Activated naive CD4-positive, alpha-beta T cell (primary cell): ENCODE measurements at places on chromosomes 7 and 10.

- no peak for DNase-seq
These were observed 1.1 kb downstream of the MMRN2 start for GRCh38 chr10:86956195-86956847.

DNA sequence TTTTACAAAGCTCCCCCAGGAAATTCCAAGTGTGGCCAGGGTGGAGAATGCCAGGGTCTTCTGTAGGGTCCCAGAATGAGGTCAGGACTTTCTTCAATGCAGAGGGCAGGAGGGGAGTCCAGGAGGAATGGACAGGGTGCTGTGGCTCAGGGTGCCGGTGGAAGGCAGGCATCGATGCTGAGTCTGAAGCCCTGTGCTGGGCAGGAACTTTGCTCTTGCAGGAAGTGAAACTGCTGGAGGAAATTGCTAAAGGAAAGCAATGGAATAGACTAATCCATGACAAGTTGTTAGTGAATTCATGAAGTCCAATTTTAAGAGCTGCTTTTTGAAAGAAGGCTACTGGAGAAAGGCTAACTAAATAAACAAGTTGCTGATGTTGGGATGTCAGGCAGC, 14.8 kb downstream of the PTPRE start:
- no peak for DNase-seq

DNA sequence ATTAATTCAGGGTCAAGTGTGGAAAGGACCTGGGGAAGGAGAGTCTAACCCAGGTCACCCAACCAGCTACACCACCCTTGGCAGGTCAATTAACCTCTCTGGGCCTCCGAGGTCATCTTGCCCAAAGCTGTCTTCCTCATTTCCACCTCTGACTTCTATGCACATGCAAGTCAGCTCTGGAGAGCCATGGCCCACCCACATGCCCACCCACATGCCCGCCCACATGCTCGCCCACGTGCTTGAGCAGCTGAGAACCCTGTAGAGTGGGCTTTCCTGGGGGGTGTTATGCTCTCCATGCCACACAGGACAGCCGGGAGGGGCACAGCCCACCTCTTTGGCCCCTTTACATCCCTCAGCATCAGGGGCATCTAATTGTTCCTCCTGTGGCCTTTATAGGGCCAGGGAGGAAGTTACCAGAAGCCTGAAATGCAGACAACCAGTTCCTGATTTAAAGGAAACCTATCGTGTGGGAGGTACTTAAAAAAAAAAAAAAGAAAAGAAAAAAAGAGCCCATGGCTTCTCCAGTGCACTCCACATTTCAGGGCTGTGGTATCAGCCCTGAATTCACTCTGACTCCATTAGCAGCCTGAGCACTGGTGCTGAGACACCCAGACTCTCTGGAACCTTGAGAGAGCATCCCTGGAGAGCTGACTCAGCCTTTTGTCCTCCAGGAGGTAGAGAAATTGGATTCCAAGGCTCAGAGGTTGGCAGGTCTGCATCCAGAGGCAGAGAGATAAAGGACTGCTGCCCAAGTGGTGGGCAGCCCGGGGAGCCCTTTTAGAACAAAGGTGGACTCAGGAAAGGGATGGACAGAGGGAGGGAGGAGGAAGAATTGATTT, 176.2 kb upstream of the ZMIZ1 start:
- no peak for DNase-seq

DNA sequence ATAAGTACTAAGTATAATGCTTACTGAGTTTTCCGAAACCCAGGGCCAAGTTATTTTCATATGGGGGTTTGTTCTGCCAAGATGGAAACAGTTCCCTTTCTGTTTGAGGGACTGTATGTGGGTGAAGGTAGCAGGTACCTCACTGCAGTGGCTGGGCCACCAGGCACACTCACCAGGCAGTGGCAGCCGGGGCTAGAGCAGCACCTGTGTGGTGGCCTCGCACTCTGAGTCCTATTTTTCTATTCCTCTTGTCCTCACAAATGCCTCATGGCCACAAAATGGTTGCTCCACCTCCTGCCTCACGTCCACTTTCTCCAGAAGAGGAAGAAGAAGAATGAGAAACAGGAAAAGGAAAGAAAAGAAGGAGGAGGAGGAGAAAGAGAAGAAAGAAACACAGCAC, 167.3 kb upstream of the SHH start:
- no peak for DNase-seq

GRCh38 chr7:80312139-80312661, 177.6 kb downstream of the GNAI1 start:
- no peak for DNase-seq

DNA sequence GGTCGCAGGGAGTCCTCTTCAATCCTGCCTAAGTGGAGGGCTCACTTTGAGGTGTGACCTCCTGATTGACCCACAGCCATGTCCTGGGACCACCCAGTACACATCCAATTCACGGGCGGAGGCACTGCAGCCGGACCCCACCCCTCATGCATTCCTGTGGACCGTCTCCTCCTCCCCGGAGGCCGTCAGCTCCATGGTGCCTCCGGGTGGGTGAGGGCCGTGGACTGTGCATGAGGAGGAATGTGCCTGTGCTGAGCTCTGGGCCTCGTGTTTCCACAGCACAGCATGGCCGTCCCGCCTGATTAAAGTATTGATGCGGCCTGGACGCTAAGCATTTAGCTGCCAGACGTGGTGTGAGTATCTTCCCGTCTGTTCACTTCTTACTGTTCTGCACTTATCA, 52.8 kb downstream of the CFAP46 start:
- no peak for DNase-seq

- no peak for DNase-seq
These were observed 321.4 kb upstream of the AOAH start for GRCh38 chr7:37045681-37046179.

DNA sequence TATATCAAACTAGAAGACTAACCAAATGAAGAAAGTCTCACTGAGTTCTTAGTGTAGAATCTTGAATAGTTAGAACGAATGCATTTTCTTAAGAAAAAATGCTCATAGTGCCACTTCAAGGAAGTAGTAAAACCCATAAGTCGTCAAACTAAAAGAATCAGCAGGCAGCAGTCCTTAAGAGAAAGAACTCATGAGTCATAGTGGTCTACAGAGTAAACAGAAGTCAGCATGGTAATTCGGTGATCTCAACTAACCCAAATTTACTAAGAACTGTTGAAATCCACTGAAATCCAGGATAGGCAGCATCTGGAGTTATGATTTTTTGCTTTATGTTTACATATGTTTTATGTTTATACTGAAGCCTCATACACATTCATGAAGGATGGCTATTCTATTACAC, 256.2 kb downstream of the LHFPL3 start:
- DNase-seq: no peak

- DNase-seq: no peak
These were observed 45.1 kb upstream of the LYZL1 start for GRCh38 chr10:29243750-29244149.

DNA sequence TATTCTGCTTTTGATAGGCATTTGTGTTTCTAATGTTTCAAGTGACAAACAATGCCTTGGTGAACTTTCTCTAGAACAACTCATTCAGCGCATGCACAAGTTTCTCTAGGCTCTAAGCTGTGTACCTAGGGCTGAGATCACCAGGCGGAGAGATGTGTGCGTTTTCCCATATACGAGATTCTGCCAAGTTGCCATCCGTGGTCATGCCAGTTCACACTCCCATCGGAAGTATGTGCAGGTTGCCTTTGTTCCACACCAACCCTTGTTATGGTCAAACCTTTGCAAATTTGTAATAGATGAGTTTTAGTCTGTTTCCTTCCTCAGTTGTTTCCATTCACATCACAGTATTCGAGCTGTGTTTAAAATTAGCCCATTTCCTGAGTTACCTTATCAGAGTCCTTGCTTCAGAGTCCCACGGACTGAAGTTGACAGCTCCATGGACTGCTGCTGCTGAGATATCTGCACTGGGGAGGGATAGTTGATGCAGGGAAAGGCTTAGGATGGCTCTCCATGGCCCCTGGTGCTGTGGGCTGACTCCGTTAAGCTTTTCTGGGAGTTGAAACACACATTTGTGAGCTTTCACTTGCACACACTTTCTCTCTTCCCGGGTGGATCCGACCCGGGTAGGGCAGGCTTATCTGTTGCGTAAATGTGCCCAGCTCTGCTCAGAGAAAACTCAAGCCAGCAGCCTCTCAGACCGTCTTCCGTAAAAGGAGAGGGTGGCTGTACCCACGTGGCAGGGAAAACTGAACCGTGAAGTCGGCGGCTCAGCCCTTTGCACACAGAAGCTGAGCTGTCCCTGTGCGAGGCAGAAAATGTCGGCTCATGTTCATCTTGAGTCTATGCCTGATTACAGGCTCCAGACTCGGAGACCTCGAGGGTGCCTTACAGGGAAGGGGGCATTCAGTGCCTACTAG, 49.4 kb downstream of the HK1 start:
- peak; percentile 31 for DNase-seq

GRCh38 chr7:66952343-66953043, 31.5 kb downstream of the TMEM248 start:
- no peak for DNase-seq

GRCh38 chr10:71294091-71294561, 24.9 kb upstream of the SLC29A3 start:
- DNase-seq: no peak

DNA sequence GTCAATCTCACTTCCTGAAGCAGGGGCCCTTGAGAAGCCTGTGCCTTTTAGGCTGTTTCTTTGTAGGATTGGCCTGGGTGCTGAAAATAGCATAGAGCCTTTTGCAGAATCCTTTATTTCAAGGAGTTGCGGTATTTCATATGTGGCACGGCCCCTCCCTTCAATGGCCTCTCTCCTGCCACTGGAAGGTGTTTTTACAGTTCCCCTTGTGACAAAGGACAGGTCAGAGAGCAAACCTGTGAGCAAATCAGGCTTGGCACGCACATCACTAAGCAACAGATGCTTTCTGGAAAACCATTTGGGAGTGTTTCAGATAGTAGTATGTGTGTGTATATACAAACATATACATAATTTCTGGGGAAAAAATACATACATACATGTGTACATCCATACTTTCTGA, 388.6 kb upstream of the C7orf33 start:
- no peak for DNase-seq

- no peak for DNase-seq
These were observed 7.2 kb downstream of the INA start for GRCh38 chr10:103284170-103284569.

GRCh38 chr7:22786290-22786932, 36.2 kb downstream of the TOMM7 start:
- DNase-seq: no peak

DNA sequence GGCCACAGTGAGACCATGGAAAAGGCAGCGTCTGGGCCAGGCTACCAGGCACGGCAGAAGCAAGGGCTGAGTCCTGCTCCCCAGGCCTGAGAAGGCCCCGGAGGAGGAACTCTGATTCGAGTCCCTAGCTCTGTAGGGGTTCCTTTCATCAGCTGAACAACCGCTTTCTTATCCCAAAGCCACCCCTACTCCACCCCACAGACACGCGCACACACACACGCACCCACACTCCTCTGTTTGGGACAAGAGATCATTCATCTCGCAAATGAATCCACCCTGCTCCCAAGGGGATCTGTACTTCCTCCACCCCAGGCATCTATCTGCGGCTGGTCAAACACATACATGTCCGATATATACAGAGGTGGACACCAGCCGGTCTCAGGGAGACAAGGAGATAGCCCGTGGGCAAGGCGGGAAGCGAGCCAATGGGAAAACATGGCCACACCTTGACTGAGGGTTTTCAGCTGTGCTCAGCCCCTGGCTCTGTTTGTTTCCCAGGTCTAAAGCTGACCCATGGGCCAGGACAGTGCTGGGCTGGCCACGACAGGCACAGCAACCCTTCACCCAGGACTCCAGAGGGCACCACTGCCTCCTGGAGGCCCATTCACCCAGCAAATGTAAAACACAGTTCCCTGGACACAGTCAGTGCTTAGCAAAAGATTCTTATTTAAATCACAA, 7.3 kb downstream of the ZCCHC24 start:
- no peak for DNase-seq

DNA sequence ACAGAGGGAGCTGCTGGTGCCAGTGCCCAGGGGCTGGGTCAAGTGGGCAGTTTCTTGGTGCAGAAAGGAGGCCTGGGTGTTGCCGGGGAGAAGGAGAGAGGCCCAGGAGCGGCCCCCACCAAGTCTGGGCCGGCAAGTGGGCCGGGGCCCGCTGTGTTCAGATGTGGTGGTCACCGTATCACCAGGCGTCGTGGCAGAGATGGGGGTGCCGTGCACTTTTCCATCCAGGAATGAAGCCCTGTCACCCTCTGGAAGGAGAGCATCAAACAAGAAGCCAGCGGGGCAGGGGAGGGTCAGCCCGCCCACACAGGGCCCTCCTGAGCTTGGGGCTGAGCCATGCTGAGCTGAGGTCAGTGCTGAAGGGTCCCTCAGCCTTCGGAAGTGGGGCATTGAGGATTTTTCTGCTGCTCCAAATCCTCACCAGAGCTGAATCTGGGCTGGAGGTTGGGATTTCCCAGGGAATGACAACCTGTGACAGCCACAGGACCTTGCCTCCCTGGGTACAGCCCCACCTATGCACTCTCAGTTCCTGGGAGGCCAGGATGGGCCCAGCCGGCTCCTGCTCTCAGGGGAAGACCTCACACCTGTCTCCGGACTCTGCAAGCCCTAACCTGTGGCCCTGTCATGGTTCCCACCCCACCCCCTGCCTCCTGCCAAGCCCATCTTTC, 27.9 kb upstream of the INPP5A start:
- DNase-seq: no peak

DNA sequence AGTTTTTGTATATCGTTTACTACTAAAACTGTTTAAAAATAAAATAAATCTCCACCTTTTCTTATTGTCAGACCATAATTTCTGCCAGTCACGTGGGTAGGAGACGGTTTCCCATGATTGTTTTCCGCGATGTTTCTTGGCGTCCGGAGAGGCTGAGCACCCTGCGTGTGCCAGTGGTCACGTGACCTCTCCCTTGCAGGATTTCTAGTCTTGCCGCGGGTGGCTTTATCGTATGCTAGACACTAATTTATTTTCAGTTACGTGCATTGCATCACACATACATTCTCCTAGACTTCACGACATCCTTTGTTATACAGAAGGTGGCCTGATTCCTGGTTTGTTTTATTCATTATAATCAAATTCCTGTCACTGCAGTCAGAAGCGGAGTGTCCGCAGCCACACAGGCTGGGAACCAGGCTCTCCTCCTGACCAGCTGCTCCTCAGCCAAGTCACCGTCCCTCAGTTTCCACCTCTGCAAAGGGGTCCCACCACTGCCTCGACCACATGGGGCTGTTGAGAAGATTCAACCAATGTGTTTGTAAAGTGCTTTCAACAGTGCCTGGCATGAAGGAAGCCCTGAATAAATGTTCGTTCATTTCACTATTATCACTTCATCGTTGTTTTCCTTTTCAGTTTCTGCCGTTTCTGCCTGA, 203.2 kb upstream of the PPP2R2D start:
- no peak for DNase-seq

GRCh38 chr10:16030562-16030961, 170.3 kb upstream of the MINDY3 start:
- DNase-seq: no peak

DNA sequence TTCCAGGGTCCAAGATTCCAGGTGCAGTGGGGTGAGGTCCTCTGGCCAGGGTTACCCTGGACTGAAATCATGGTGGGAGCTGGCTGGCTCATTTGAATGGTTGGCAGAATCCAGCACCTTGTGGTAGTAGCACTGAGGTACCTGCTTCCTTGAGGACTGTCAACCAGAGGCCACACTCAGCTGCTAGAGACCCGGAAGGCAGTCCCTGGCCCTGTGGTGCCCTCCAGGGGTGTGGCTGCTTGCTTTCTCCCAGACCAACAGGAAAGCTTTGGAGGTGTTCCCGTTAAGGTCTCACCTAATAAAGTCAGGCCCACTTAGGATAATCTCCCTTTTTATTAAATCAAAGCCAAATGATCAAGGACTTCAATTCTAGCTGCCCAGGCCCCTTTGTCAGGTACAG, 107.7 kb upstream of the GDF10 start:
- no peak for DNase-seq

GRCh38 chr10:31456468-31456867, 137.5 kb downstream of the ZEB1 start:
- DNase-seq: no peak
